HT-29 (cell line): ENCODE measurements at places on chromosomes 1 and 21. TPM values are rescaled to one million over a fixed set of nuclear protein-coding genes. Genes with fewer than 3 reads are reported as not detected.

The HSD11B1 gene
- not detected in 2 replicates for total RNA-seq

The HHAT gene
- 0.37 and 0.46 TPM in 2 replicates for total RNA-seq

The SLFNL1 gene
- total RNA-seq = 0.23 TPM in 2 replicates

The RCSD1 gene
- total RNA-seq = not detected in 2 replicates

The CDC42BPA gene
- 16.6 and 17.9 TPM in 2 replicates for total RNA-seq
